ENCODE measurements at places on chromosomes 12 and 14.

DNA sequence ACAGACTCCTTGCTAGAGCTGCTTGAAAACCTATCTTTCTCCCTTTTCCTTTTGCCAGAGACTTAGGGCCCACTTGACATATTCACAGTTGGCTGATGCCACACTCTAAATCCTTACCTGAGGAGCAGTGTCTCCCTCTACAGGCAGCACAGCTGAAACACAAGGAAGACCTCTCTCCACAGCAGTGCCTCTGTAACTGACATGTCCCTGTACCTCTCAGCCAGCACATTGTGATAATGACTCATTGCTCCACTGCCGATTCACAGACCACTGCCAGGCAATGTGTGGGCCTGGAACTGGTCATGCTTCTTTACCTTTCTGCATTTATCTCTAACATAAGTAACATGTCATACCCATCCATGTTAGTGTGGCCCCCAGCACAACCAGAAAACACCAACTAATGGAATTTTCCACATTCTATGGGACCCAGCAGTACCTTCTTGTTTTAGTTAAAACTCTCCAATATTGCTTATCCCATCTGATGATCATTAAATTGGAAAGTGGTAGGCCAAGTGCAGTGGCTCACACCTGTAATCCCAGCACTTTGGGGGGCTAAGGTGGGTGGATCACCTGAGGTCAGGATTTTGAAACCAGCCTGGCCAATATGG lies 56.5 kb downstream of the GTF2A1 start:
- DNase-seq = peak; percentile 62

DNA sequence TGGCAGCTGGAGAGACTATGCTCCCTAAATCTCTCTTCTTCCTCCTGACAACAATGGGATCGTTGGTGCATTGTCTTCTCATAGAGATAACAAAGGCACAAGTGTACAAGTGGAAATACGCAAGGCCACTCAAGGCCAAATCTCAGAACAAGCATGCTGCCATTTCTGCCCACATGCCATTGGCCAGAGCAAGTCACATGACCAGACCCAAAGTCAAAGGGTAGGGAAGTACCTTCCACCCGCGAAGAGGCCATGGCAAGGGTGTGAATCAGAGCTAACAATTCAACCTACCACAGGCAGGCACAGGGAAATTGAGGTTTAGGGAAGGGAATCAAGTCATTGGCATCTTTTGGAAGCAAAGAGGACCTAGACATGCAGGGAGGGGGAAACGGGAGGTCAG lies 38.5 kb upstream of the IGF1 start:
- no peak for DNase-seq

DNA sequence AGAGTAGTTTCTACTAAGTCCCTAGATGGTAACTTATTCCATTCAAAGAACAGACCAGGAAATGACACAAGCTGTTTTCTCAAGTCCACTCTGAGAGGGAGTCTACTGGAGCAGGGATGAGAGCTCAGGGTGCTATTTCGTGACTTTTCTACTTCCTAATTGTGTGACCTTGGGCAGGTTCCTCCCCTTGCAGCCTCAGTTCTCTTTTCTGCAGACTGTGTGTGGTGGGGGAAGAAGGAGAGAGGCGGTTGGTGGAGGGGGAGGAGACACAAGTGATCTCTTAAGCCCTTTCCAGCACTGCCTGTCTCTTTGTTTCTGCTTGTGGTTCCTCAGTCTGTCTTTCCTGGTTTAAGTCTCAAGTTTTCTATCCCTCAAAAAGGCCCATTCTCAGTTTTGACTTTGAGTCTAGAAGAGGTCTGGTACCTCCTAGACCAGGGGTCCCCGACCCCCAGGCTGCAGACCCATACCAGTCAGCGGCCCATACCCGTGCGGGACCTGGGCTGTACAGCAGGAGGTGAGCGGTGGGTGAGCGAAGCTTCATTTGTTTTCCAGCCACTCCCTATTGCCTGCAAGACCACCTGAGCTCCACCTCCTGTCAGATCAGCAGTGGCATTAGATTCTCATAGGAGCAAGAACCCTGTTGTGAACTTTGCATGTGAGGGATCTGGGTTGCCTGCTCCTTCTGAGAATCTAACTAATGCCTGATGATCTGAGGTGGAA lies 10.7 kb downstream of the FGF6 start:
- DNase-seq = no peak

DNA sequence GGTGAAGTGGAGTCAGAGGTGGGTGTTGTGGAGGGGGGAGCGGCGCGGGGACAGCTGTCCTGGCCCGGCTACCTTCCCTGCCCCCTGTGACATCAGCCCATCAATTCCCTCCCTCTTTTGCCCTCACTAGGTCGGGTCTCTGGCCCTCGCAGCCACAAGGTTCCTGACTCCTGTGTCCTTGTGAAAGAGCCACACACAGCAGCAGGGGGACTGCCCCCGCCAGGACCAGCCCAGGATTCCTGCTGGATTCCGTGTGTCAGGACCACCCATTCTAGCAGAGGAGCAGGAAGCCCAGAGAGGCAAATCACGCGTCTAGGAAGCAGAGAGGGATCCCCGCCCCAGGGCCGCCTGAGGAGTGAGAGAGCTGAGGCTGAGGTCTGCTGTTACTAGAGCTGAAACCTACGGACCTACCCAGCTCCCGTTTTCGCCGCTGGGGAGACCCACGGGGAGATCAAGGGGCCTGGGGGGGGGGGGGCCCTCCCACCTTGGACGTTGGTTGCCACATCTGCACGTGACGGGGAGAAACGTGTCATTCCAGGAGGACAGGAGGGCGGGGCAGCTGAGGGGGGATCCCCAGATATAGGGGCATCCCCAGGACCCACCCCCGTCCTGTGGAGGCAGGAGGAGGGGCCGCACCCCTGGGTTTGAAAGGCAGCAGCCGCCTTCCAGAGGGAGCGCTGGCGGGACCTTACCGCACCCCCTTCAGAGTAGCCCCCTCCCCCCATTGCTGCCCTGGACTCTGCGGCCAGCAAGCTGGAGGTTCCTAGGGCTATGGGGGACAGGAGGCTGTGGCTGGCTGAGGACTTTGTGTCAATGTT lies 12.5 kb upstream of the INF2 start:
- DNase-seq = peak; percentile 49

- no peak for DNase-seq
Observed at GRCh38 chr14:94126419-94126677, 3.1 kb downstream of the IFI27L2 start.

- DNase-seq = no peak
Observed at GRCh38 chr14:105478398-105479251, 4.0 kb downstream of the CRIP2 start.

GRCh38 chr12:11540615-11541310 lies 108.7 kb upstream of the ETV6 start:
- no peak for DNase-seq

DNA sequence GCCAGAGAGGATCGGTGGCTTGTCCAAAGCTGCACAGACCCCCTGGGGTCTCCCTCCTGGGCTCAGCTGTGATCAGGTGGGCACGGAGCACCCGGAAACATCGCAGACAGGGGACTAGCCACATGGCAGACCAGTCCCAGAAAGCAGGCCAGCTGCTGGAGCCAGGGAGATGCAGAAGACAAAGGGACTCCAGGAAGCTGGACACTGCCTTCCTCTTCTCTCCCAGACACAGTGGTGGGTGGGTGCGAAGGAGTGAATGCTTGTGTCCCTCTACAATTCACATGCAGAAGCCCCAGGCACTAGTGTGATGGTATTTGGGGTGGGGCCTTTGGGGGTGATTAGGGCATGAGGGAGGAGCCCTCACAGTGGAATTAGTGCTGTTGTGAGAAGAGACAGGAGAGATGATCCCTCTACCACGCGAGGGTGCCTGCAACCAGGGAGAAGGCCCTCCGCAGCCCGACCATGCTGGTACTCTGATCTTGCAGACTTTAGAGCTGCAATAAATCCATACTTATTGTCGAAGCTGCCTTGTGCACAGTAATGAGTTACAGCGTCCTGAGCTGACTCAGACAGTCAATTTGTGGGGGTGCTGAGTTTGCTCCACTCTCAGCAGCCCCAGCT lies 95.2 kb downstream of the CALM1 start:
- DNase-seq = no peak

GRCh38 chr12:97557116-97557515 lies 94.5 kb downstream of the RMST start:
- DNase-seq = no peak

DNA sequence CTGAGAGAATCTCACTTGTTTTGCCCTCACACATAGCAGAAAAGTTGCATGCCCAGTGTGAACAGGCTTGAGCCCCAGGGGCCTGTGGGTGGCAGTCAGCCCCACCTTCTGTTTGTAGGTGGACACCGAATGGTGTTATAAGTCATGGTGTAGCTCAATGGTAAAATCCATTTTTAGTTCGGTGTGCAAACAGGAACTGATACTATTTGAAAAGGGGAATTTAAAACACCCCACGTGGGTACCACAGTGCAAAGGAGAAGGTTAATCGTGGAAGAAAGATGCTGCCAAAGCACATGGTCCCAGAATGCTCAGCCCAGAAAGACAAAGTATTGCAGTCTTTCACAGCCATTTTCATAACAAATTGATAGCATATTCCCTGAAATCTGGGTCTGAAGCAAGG lies 71.8 kb upstream of the GZMB start:
- DNase-seq = no peak

GRCh38 chr12:82600379-82600778 lies 86.3 kb upstream of the TMTC2 start:
- DNase-seq = peak; percentile 1

GRCh38 chr12:59294221-59294620 lies 301.6 kb upstream of the SLC16A7 start:
- no peak for DNase-seq
